ENCODE measurements at places on chromosomes 4 and X. TPM values are rescaled to one million over a fixed set of nuclear protein-coding genes. Genes with fewer than 3 reads are reported as not detected.
A peak's percentile ranks its signal among the peaks of the same experiment; 100 is the strongest.

- DNase-seq = no peak
These were observed 52.4 kb downstream of the KLHL5 start for GRCh38 chr4:39114436-39114835.

GRCh38 chr4:22129454-22130029, 181.0 kb upstream of the KCNIP4 start:
- DNase-seq = no peak

DNA sequence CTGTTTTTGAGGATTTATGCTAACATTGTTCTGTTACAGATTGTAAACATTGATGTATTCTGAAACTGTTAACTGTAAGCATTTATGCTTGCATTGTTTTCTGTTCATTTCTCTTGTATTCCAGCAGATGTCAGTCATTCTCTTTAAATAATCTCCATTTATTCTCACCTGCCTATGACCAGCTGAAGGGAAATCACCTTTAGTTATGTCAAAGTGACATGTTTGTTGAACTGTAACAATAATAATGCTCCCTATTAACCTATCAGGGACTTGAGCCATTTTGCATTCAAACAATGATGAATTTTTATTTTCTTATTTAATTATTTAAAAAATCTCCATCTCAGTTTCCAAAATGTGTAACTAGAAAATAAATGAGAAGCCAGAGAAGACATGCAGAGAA, 58.0 kb downstream of the SPCS3 start:
- DNase-seq = no peak

DNA sequence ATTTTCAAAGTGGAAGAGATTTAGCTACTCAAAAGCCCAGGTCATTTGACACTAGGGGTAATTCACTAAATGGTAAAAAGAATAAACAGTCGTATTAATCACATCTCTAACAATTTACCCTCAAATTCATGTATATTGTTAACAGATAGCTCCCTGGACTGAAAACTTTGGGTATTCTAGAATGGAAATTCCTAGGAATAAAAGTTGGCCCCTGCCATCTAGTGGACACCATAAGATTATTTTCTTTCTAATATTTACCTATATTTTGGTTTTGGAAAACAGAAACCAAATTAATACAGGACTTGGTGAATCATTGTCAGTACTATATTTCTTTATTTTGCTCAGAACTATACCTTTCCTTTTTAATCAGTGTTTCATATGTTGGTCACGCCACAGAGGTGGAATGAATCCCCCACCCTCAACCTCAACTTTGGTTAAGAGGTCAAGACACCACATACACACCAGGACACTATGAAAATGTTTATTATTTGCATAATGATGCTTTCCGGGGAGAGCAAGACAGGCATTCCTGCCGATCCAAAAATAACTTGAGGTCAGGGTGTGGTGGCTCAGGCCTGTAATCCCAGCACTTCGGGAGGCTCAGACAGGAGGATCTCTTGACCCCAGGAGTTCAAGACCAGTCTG, 96.2 kb upstream of the APOOL start:
- DNase-seq = no peak

GRCh38 chrX:13261348-13261747, 58.5 kb downstream of the ATXN3L start:
- DNase-seq = no peak

- peak; percentile 39 for DNase-seq
These were observed 9.9 kb upstream of the SLC25A6 start for GRCh38 chrX:1401611-1402430.

DNA sequence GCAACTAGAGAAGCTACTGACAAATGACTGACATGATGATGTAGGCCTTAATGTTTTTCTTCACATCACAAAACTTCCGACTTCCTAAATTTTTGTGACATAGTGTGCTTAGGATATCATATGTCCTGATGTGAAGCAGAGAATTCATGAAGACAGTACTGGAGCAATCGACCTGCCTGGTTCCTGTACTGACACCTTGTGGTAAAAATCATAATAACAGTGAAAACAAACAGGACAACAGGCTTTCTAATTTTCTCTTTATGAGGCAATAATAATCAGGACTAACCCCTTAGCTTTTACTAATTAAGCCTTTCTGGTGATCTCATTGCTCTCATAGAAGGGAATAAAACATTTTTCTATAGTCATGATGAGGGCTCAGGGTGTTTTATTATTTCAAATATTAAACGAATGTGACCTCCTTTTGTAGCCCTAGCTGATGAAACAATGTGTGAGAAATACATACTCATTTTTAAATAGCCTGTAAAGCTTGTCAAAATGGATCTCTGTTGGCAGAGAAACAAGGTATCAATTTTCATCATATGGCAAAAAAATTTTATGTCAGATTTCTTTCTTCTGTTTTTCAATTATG, 158.4 kb downstream of the TENT5D start:
- DNase-seq = no peak

DNA sequence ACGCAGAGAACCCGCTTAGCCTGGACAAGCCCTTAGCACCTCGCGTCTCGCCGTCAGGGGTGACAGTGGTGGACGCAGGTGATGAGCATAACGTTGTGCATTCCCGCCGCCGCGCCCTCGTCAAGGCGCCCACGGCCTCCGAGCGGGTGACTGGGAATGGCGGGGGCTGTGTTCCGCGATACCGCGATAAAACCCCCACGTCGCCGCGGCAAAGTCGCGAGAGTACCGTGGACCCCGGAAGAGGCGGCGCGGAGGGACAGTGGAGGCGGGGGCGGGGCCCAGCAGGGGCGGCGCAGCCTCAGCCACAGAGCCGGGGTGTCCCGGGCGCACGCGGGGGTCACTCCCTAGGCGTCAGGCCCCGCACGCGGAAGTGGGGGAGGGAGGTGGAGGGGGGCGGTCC, 53.8 kb downstream of the ZFYVE28 start:
- peak; percentile 68 for DNase-seq

GRCh38 chr4:39363773-39364393, 2.3 kb downstream of the RFC1 start:
- DNase-seq = no peak

DNA sequence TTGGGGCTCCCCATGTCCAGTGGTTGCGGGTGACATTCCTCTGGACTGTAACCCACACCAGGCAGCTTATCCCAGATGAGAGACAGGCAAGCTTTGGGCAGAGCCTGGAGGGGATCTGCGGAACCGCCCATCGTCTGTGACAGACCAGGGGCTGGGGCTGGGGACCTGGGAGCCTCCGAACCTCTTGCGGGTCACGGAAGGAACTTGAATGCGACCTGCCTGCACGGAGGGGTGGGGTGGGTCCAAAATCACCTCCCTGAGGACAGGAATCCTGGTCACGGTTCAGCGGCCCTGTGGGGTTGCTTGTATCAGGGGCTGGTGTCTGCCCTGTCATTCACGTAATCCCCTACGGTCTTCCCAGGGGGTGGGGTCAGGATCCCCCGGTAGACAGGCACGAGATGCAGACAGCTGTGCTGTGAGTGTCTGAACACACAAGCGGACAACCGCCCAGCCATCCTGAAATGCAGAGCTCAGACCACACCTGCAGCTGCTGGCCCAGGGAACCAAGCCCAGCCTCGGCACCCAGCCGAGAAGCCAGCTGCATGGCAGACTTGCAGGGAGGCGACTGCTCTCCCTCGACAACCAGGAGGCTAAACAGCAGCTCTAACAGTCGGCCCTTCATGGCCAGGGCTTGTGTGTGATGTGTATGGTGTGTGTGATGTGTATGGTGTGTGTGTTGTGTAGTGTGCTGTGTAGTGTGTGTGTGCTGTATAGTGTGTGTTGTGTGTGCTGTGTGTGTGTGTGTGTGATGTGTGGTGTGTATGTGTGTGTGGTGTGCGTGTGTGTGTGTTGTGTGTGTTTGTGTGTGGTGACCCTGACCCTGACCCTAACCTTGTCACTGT, 105.9 kb upstream of the ADRA2C start:
- DNase-seq = no peak

- no peak for DNase-seq
These were observed 50.0 kb upstream of the CLCN4 start for GRCh38 chrX:10106806-10107205.

GRCh38 chr4:13533670-13534343, 10.5 kb downstream of the NKX3-2 start:
- no peak for DNase-seq

- DNase-seq = no peak
These were observed 32.5 kb upstream of the TASL start for GRCh38 chrX:30610026-30610425.

GRCh38 chrX:102155806-102156179, at the start of gene BEX5:
Gene BEX5, minus strand, starts transcription at chrX:102155977. Its CDS starts 1,712 bp downstream, at chrX:102154265.
- DNase-seq = peak; percentile 63

The PRDM5 gene
- total RNA-seq = 14.8 TPM

The NXF2B gene
- total RNA-seq = 1.0 TPM

The POLA1 gene
- 12.3 TPM for total RNA-seq

The VCX3A gene
- not detected for total RNA-seq

The PPP1R2C gene
- not detected for total RNA-seq

The SLC10A4 gene
- 1.6 TPM for total RNA-seq
